Memory B cell (primary cell): ENCODE measurements at places on chromosomes 13 and 19.

DNA sequence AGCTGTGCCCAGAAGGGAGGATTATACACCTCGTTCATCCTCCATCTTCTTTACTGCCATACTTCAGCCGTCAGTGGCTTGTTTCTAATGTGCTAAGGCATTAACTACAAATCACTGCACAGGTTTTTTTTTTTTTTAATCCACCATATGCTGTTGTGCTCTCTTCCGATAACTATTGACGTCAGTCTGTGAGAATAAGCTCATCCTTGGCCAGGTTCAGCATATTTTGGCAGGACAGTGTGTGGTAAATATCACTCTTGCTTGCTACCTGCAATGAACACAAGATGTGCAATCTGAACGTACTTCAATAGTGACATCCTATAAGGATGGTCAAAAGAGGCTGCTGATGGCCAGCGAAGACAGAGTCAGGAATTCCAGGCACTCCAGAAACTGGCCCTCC, 2030.7 kb upstream of the PCDH20 start:
- DNase-seq = no peak

DNA sequence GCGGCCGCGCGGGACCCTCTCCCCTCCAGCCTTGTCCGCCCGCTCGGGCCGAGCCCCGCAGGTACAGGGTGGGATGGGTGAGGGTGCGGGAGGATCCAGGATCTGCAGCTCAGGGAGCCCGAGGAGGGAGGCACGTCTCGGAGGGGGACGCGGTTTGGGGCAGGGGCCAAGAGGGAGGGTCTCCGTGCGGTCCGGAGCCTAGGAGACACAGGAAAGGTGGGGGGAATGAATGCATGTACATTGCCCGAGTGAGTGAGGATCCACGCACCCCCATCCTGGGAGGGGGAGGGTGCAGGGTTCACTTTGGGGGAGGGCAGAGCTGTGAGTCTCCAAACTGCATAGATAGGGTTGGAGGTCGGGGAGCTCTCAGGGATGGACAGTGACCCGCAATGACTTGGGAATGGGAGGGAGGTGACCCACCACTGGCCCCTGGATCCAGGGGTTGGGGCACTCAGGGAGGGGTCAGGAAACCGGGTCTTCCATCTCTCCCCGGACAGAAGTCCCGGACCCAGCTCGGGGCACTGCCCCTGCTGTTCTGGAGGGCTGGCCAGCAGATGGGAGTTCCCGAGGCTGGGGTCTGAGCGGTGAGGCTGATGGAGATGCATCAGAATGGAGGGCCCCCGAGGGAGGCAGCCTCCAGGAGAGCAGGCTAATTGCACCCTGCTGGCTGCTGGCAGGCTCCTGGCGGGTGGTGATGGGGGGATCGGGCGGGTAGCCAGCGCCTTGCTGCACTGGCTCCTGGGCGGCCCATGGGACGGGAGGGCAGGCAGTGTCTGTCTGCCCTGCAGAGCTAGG, 547 bp downstream of the KCNN1 start:
- no peak for DNase-seq

- no peak for DNase-seq
These were observed 1.5 kb downstream of the TLE5 start for GRCh38 chr19:3060857-3061181.

GRCh38 chr13:113166681-113167080, 8.2 kb downstream of the PROZ start:
- DNase-seq = no peak

GRCh38 chr19:6423499-6424194, 964 bp downstream of the KHSRP start:
- no peak for DNase-seq

DNA sequence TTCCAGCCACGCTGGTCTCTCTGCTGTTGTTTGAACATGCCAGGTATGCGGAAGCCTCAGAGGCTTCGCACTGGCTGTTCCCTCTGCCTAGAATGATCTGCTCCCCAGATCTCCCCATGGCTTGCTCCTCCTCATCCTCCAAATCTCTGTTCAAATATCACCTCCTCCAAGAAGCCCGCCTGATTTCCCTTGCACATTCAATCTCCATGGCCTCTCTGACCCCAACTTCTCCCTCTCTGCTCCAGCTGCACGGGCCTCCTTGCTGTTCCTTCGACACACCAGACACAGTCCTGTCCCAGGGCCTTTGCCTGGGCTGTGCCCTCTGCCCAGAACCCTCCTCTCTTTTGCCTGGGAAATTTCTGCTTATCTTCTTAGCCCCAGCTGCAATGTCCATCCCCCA, 52.5 kb upstream of the PTPRS start:
- DNase-seq = no peak

DNA sequence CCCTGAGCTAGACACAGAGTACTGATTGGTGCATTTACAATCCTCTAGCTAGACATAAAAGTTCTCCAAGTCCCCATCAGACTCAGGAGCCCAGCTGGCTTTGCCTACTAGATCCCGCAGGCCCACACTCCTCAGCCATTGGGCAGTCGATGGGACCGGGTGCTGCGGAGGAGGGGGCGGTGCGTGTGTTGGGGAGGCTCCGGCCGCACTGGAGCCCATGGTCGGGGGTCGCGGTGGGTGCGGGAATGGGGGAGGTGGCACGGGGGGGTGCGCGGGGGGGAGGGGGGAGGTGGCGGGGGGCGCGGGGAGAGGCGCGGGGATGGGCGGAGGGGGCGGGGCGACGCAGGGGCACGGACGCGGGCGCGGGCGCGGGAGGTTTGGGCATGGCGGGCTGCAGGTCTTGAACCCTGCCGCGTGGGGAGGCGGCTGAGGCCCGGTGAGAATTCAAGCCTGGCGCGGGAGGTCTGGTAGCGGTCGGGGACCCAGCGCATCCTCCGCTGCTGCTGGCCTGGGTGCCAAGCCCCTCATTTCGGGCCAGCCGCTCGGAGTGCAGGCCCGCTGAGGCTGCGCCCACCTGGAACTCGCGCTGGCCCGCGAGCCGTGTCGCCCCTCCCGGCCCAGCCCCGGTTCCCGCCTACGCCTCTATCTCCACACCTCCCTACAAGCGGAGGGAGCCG, 674.1 kb downstream of the SLITRK5 start:
- no peak for DNase-seq

DNA sequence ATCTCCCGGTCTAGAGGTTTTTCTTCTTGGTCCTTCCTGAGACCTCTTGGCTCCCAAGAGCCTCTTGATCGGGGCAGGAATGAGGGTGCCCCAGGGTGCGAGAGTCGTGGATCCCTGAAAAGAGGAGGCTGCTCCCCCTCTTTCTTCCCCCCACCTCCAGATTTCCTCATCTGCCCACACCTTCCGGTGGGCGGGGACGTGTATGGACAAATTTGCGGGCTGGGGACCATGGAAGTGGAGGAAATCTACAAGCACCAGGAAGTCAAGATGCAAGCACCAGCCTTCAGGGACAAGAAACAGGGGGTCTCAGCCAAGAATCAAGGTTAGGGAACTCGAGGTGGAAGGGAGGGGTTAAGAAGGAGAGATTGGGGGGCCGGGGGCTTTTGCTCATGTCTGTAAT, at the start of gene MCEMP1:
MCEMP1 (plus strand) TSS at position 237 of the 400 bp plus-strand sequence; CDS start at position 268, 31 bp downstream.
- no peak for DNase-seq

GRCh38 chr19:35911173-35911572, 3.1 kb upstream of the TYROBP start:
- DNase-seq = no peak
